ENCODE measurements at places on chromosomes 3 and 15.

DNA sequence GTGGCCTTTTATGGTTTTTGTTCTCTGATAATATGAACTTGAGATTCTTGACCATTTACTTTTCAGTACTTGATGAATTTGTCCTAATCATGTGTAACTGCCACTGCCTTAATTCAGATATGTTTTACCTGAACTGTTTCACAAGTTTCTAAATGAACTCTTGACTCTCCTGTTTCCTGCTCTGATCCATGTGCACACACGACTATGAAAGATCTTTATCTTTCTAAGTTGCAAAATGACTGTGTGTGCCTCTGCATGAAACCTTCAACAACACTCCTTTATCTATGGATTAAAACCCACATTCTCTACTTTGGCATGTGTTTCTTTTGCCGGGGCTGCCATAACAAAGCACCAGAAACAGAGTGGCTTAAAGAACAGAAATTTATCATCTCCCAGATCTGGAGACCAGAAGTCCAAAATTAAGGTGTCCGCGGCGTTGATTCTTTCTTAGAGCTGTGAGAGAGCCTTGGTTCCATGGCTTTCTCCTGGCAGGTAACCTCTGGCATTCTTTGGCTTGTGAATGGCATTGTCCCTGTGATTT is 275.0 kb downstream of the ADAMTSL3 start:
- DNase-seq, result no peak

DNA sequence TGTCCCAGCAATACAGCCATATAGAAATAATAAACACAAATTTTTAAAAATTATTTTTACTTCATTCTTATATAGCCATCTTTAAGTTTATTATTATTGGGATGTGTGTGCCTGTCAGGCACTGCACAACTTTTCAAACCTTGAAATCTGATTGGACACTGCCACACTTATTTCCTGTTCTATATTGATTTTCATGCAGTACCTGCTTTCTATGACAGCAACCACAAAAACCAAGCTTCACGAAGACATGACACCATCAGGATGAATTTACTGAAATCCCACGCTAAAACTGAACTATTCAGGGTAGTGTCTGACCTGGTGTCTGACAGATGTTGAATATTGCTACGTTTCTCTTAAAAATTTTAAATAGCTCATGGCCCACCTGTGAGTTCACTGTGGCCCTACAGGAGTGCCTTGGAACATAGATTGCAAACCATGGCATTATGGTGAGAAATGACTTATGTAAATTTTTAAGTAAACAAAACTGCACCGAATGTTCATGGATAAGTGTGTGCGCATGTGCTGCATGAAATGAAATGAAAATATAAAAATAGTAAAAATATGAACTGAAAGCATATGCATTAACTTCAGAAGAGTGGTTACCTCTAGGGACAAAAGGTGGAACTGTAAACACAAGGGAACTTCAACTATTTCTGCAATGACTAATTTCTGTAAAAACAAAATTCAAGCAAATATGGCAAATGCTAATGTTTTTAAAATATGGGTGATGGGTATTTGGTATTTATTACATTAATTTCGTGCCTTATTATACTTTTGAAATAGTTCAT is 152.3 kb downstream of the ZBTB20 start:
- no peak for DNase-seq

DNA sequence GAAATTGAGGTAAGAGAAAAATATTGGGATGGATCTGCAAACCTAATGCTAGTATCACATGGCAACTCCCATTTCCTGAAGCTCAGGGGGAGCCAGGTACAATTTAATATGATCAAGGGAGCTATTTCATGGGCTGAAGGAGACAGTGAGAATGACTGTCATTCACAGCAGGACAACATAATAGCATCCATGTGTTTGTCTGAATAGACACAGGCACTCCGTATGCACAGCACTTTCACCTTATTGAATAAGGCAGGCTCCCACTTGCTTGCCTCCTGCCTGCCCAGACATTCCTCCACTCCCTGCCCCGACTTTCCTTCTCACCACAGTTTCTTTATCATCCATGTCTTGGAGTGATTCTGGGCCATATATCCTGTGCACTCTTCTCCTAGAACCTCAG is 156.6 kb upstream of the SLC24A5 start:
- DNase-seq, result no peak

- no peak for DNase-seq
These were observed 154.3 kb downstream of the PLCL2 start for GRCh38 chr3:17038900-17039553.

GRCh38 chr15:52362497-52362896 is 66.9 kb upstream of the MYO5C start:
- no peak for DNase-seq

DNA sequence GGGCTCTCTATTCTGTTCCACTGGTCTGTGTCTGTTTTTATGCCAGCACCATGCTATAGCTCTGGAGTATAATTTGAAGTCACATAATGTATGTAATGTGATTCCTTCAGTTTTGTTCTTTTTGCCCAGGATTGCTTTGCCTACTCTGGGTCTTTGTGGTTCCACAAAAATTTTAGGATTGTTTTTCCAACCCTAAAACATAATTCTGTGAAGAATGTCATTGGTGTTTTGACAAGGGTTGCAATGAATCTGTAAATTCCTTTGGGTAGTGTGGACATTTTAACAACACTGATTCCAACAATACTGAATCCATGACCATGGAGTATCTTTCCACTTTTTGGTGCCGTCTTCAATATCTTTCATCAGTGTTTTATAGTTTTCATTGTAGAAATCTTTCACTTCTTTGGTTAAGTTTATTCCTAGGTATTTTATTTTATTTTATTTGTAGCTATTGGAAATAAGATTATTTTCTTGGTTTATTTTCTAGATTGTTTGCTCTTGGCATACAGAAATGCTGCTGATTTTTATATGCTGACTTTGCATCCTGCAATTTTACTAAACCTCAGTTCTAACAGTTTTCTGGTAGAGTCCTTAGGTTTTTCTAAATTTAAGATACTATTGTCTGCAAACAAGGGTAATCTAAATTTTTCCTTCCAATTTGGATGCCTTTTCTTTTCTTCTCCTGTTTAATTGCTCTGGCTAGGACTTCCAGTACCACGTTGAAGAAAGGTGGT is 29.7 kb downstream of the TJP1 start:
- DNase-seq, result no peak

GRCh38 chr15:85956532-85957275 is 123.0 kb upstream of the AGBL1 start:
- no peak for DNase-seq

- DNase-seq, result no peak
These were observed 63.6 kb upstream of the ARL8B start for GRCh38 chr3:5058471-5058951.

DNA sequence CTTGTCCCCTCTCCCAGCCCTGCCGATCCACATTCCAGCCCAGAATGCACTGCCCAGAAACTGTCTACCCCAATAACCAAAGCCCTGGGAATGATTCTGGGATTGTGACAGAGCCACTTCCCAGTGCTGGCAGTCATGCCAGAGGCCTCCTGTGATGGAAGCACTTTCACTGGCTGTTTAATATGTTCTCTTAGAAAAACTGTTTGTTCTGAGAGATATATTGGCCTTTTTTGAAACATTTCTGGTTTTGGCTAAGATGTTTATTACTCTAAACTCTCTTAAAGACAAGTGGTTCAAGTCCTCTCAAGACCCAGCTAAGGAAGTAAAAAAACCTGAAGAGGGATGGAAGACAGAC is 74.0 kb upstream of the HACD2 start:
- no peak for DNase-seq

- no peak for DNase-seq
These were observed 68.7 kb downstream of the GBE1 start for GRCh38 chr3:81692766-81693165.

GRCh38 chr15:79965846-79966630 is 5.0 kb downstream of the BCL2A1 start:
- no peak for DNase-seq

GRCh38 chr3:116242825-116243224 is 202.5 kb downstream of the LSAMP start:
- no peak for DNase-seq

GRCh38 chr3:129611446-129611800 is 4.9 kb upstream of the PLXND1 start:
- DNase-seq, result no peak

- DNase-seq, result no peak
These were observed 38.1 kb downstream of the FOXL2 start for GRCh38 chr3:138908846-138909245.

- no peak for DNase-seq
These were observed 283.8 kb downstream of the RAP2B start for GRCh38 chr3:153445817-153446216.

- DNase-seq, result no peak
These were observed 268.7 kb downstream of the TBC1D5 start for GRCh38 chr3:17473761-17474160.

GRCh38 chr15:91491101-91491950 is 362.2 kb upstream of the SLCO3A1 start:
- DNase-seq, result no peak

GRCh38 chr15:70215951-70216350 is 118.2 kb upstream of the TLE3 start:
- DNase-seq, result no peak

DNA sequence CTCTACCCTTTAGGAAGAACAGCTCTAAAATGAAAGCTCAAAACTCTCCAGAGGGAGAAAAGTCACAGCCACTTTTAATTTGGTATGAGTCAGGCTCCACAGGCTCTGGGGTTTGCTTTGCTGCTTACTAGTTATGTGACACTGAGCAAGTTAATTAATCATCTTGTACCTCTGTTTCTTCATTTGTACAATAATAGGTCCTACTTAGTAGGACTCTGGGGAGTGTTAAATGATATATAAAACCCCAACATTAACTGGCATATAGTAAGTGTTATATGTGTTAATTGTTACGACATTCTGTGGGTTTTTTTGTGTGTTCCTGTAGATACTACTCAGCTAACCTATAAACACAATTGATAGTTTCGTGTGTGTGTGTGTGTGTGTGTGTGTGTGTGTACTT is 6.6 kb downstream of the ACKR2 start:
- no peak for DNase-seq

DNA sequence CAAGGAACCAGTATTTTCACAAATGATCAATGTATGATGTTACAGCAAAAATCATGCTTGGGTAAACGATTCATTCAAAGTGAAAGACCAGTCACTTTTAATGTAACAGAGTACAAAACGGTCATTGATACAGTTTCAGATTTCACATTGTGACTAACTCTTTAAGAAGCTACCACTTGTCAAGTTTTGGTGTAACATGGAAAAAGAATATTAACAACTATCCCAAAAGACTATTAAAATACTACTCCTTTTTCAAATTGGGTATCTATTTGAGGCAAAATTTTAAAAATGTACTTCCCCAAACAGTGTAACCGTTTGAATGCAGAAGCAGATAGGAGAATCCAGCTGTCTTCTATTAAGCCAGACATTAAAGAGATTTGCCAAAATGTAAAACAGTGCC is 31.7 kb downstream of the AKAP13 start:
- no peak for DNase-seq

DNA sequence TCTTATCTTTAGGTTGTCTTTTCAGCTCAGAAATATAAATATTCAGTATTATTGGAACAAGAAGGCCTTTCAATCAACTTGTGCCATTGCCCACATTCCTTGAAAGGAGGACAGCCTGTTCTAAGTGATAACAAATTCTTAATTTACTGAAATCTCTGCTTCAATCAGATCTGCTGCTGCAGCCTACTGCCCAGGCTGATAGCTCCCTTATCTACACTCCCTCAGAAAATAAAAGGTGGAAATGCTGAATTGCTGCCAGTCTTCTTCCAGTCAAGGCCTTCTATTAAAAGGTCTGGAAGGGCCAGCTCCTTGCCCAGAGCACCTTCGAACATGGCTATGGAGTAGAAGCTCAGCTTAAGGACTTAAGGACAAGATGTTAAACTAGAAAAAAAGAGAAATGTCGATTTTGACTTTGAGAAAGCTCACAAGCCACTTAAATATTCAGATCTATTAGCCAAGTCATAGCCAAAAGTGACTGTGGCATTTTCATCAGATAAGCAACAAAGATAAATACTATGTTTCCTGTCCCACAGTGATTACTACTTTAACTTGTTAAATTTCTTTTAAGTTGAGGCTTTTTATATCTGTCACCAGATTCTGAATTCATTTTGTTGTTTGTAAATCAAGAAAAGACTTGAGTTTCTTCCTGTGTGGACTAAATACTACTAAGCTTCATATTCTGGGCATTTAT is 480.5 kb upstream of the CBLB start:
- DNase-seq, result no peak

DNA sequence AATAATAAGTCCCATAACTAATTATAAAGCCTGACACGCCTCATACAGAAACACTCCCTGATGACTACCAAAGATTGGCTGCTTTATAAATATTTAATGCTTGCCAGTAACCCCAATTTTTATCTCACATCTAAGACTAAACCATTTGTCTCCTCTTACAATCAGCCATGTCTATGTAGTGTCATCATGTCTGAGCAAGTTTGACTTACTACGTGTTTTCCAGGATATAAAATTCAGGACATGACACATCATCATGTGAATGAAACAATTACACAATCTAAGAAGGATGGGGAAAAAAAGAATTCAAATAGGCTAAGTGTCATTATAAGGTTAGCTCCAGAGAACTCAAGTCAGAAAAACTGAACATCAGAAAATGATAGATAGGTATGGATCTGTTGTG is 208.7 kb downstream of the MECOM start:
- no peak for DNase-seq

GRCh38 chr3:184479426-184480126 is 82.0 kb upstream of the EPHB3 start:
- DNase-seq, result no peak

DNA sequence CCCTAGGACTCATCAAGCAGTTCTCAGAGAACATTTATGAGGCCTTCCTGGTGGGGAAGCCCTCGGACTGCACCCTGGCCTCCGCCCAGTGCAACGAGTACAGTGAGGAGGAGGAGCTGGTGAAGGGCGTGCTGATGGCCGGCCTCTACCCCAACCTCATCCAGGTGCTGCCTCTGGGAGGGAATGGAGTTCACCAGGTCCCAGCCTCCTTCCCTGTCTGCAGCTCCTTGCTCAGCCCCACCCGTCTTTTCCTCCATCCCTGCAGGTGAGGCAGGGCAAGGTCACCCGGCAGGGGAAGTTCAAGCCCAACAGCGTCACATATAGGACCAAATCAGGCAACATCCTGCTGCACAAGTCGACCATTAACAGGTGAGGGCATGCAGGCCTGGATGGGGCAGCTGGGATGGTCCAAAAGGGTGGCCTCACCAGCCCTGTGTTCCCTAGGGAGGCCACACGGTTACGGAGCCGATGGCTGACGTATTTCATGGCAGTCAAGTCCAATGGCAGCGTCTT is 46.3 kb downstream of the DHX30 start:
- DNase-seq, result no peak

- no peak for DNase-seq
These were observed 467 bp downstream of the DNAAF4 start for GRCh38 chr15:55507567-55507966.
